T-helper 1 cell (primary cell): ENCODE measurements at places on chromosomes 11 and 22.

DNA sequence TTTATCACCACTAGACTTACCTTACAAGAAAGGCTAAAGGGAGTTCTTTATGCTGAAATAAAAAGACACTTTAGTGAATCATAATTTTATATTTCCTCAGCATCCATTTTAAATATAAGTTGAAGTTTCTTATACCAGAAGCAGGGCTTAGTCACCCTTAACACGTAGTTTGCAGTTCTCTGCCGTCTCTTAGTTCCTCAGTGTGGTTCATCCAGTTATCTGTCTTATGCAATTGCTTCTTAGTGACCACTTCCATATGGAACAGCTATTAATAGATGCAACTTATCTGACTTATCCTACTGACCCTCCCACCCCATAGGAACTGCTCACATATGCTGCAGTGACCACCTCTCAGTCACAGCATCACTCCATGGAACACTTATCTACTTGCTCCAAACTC, 11.7 kb upstream of the SLC36A4 start:
- DNase-seq: no peak

DNA sequence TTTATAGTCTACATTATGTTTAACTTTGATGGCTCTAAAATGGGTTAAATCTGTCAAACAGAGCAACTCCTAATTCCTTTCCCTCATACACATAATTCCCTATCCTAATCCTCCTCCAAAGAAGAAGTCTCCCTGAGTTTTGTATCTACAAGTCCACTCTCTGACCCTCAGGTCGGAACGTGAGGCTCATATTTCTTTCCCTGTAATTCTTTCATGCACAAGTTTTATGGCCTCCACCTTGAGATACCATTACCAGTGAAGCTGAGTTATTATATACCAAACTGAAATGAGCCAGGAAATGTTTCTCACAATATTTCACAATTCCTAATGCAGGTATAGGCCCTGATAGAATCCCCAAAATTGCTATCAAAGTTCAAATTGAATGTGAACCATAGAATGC, 106.4 kb downstream of the CASP12 start:
- no peak for DNase-seq

GRCh38 chr11:94521684-94522083, 9.4 kb downstream of the C11orf97 start:
- no peak for DNase-seq

GRCh38 chr11:15541079-15541478, 426.4 kb downstream of the INSC start:
- no peak for DNase-seq

DNA sequence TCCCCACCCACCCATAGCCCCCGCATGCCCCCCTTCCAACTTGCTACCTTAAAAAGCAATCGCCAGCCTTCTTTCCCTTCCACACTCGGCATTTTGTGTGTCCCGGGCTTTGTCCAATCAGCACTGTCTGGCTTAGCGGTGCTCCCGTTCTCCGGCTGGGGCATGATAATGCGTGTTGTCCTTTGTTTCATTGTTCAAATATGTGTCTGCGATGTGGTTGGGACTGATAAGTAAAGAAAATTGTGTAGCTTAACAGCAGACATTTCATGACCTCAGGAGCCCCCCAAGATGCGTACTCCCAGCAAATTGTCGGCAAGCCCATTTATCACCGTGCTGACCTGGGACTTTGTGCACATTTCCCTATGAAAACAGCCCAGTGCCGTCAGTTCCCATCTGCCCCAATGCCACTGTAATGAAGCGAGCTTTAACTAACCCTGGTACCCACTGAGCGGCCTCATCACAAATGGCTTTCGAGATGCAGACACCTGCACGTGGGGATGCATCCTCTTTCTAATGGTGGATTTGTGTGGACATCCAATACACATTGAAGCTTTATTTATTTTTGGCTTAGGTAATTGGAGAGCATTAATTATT, 167.0 kb upstream of the E2F8 start:
- no peak for DNase-seq

GRCh38 chr11:89347071-89347470, 144.1 kb downstream of the NOX4 start:
- DNase-seq: no peak

DNA sequence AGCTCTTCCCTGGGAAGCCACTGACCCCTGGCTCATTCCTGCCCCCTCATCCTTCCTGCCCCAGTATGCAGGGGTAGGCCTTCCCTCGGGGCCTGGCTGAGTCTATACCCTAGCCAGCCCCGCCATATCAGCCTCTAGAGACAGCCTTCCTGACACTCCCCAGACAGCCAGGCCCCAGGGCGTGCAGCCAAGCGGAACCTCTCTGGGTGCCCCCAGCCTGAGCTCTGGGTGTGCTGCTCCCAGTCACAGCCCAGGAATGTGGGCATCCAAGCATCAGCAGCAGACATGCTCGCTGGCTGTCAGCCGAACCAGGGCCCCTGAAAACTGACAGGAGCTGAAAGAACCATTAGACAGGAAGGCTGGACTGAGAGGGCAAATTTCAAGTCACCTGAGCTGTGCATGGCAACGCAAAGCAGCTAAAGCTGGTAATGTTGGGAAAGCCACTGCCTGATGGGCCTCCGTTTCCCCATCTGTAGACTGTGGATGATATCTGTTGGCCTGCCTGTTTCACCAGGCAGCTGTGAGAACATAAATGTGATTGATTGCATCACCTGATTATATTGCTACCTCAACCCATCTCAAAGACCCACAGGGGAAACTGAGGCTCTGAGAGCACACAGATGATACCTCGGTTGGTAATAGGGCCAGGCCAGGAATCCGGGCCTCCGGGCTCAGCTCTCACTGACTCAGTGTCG, 93.2 kb downstream of the LRRC32 start:
- DNase-seq: no peak

GRCh38 chr22:45842291-45842991, 134.5 kb downstream of the WNT7B start:
- DNase-seq: no peak

- no peak for DNase-seq
Observed at GRCh38 chr11:6932145-6932544, 5.9 kb downstream of the ZNF215 start.

DNA sequence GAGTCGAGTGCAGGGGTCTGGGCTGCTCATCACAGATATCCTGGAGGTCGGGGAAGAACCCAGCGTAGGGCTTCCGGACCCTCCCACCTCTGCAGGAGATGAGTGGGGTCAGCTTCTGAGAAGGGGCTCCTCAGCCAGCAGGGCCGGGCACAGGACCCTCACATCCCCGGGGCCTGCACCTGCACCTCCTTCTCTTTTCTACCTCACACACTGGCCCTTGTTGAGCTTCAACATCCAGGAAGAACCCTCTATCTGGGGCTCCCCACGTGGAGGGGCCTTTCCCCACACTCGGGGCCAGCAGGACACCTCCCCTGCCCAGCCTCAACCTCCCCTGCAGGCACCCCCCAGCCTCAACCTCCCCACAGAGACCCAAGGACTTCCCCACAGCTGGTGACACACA, 299.4 kb downstream of the CTTN start:
- DNase-seq: no peak

- DNase-seq: no peak
Observed at GRCh38 chr11:2647167-2647566, 52.6 kb downstream of the KCNQ1OT1 start.

DNA sequence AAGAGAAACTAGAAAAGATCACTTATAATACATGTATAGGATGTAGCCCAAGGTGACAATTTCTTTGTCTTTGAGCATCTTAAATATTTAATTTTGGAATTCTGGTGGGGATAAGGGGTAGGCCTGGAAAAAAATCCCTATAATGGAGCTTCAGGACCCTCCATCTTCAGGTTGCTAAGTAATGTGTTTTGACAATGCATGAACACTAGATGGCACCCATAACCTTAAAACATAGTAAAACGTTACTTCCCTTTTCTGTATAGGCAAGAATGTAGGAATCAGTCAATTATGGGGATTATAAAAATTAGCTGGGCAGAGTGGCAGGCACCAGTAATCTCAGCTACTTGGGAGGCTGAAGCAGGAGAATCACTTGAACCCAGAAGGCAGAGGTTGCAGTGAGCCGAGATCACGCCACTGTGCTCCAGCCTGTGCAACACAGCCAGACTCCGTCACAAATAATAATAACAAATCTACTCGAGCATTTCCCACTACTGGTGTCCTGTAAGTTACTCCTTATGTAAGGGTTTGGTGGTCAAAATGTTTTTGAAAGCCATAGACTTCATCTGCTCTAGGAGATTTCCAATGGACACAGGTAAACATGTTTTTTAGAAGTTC, 541.9 kb upstream of the CCDC90B start:
- DNase-seq: peak; percentile 7

GRCh38 chr22:36335621-36336020, 52.1 kb downstream of the MYH9 start:
- DNase-seq: no peak

DNA sequence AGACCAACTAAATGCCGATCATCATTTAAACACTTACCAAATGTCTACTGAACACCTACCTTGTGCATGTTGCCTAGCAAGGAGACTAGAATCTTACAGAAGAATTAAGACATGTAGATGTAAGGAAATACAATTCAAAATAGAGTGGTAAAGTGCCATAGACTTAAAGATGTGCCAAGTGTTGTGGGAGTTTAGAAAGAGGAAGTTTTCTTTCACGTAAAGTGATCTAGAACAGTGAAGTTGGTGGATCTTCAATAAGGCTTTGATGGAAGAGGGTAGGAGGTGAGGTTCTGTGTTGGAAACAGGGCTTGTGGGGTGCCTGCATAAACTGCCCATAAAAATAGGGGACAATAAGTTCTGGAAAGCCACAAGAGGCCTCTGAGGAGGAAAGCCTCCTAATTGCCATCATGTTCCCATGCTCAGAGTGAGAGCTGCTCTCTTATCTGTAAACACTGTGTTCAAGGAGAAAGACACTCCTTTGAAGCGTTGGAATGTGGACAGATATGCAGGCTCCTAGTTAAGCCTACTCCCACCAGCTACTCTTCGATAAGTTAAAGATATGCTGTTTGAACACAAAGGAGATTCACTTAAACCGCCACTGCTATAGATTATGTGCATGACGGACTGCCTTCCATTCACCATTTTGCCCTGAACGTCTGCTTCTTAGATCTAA, 66.7 kb downstream of the HSD17B12 start:
- DNase-seq: no peak

DNA sequence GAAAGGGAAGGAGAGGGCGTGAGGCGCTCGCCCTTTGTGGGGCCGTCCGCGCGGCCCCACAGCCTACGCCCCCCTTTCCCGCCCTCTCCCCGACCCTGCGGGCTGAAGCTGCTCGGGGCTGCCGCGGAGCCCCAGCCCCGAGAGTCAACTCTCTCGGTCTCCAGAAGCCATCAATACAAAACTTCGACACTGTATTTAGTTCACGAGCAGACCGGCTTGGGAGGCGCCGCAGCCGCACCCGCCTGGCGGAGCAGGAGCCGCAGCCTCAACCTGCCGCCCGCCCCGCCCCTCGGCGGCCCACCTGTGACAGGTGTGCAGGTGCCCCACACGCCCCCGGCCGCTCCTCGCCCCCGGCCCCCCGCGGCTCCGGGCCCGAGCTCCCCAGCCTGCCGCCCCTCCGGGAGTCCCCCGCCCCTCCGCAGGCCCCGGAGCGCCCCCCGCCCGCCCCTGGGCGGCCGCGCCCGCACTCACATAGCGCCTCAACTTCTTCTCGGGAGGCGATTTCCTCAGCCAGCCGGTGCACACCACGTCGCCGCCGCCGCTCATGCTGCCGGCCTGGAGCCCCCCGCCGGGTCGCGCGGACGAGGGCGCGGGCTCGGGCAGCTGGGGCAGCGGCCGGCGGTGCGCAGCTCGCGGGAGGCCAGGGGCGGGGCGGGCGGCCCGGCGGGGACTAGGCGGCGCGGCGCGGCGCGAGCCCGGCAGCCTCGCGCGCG, at the start of gene GAB2:
Gene GAB2 (minus strand): TSS at position 646 of the 713 bp plus-strand sequence. CDS start 100 bp downstream, at position 546.
- no peak for DNase-seq

- no peak for DNase-seq
Observed at GRCh38 chr11:124725719-124726105, 14.0 kb upstream of the NRGN start.
